ENCODE measurements at places on chromosomes 2 and 18. TPM values are rescaled to one million over a fixed set of nuclear protein-coding genes. Genes with fewer than 3 reads are reported as not detected.

DNA sequence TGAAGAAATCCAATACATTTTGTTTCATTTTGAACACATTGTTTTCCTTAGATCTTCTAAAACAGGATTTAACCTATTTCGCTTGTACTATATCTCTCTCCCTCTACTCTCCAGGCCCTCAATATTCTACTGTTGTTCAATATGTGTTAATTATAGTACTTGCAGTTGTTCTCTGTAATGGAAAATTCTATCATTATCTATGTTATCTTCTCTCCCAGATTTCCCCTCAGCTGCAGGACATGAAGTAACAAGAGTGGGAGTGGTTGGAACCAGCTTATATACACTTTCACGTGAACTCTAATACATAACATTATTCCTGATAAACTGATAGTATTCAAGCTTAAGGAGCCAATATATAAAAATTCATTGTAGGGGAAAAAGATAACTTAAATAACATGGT is 7.0 kb upstream of the STRN start:
- DNase-seq = no peak

- no peak for DNase-seq
Observed at GRCh38 chr18:75757951-75758350, 330.4 kb upstream of the SMIM21 start.

DNA sequence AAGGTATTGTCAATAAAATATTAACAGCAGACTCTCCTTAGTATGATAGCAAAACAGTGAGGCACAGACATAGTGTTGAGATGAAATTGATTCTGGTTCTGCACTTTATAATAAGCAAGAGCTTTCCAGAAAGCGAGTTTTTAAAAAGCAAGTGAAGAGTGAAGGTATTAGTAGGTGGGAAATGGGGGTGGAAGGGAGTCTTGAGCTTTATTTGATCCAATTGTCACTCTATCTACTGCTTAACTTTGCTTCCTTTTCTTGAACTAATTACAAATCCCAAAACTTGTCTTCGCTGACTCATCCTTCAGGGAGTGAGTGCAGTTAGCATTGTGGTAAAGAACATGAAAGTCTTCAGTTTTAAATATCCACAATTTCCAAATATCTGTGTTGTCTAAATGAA is 120.6 kb upstream of the BOD1L2 start:
- DNase-seq = no peak

- DNase-seq = no peak
Observed at GRCh38 chr2:208042041-208042440, 16.7 kb upstream of the PLEKHM3 start.

- DNase-seq = no peak
Observed at GRCh38 chr2:154974041-154974440, 275.5 kb downstream of the KCNJ3 start.

DNA sequence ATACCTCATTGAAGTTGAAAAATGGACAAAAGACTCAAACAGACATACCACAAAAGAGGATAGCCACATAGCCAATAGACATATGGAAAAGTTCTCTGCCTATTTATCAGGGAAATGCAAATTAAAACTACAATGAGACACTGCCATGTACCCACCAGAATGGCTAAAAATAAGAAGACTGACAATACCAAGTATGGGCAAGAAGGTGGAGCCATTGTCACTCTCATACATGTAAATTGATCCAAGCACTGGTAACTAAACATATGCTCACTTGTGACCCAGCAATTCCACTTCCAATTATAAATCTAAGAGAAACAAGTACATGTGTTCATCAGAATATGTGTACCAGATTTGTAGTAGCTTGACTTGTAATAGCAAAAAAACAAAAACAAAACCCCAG is 4.6 kb downstream of the LOXHD1 start:
- no peak for DNase-seq

GRCh38 chr2:26754972-26755670 is 9.0 kb upstream of the SLC35F6 start:
- DNase-seq = no peak

GRCh38 chr2:101199251-101199791 is 48.1 kb upstream of the TBC1D8 start:
- DNase-seq = no peak

- peak; percentile 77 for DNase-seq
Observed at GRCh38 chr2:20633794-20634506, 16.9 kb downstream of the HS1BP3 start.

DNA sequence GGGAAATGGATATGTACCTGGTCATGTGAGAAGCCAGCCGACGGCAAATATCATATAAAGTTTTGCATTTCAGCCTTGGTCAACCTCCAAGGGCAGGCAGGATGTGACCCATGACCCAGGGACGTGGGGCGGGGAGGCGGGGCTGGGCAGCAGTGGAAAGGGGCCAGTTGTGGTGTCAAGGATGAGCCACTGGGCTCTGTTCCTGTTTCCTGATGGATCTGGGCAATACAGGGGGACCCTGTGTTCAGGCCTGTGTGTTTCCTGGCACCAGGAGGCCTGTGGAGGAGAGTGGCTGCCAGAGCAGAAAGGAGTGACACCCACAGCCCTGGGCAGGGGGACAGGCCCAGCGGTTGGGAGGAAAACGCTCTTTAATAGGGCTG is 106.9 kb downstream of the GATA6 start:
- DNase-seq = no peak

- DNase-seq = no peak
Observed at GRCh38 chr2:43030551-43031307, 195.7 kb downstream of the ZFP36L2 start.

GRCh38 chr2:47007826-47008225 is 92.2 kb upstream of the MCFD2 start:
- no peak for DNase-seq

DNA sequence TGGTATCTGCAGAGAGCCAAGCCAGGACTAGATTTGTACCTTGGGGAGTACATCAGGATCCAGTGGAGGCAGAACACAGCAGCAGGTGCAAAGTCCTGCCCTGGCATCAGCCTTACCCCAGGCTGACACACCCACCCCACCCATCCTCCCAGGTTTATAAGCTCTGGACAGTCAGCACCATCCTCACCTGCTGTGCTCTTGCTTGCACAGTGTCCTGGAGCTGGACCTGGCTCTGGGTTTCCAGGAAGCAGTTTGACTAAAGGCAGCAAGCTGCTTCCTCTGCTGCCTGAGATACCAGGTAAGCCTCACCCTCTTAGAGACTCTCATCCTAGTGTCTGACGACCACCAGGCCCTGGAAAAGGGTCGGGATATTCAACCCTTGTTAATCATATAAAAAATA is at the start of gene SULT1C3:
Gene SULT1C3 (plus strand): TSS at position 183 of the 400 bp plus-strand sequence. CDS start 7,227 bp downstream, outside the sequence.
- DNase-seq = no peak

GRCh38 chr2:206798000-206798399 is 32.6 kb downstream of the FASTKD2 start:
- DNase-seq = peak; percentile 25

- no peak for DNase-seq
Observed at GRCh38 chr2:43313642-43314017, 87.2 kb upstream of the ZFP36L2 start.

DNA sequence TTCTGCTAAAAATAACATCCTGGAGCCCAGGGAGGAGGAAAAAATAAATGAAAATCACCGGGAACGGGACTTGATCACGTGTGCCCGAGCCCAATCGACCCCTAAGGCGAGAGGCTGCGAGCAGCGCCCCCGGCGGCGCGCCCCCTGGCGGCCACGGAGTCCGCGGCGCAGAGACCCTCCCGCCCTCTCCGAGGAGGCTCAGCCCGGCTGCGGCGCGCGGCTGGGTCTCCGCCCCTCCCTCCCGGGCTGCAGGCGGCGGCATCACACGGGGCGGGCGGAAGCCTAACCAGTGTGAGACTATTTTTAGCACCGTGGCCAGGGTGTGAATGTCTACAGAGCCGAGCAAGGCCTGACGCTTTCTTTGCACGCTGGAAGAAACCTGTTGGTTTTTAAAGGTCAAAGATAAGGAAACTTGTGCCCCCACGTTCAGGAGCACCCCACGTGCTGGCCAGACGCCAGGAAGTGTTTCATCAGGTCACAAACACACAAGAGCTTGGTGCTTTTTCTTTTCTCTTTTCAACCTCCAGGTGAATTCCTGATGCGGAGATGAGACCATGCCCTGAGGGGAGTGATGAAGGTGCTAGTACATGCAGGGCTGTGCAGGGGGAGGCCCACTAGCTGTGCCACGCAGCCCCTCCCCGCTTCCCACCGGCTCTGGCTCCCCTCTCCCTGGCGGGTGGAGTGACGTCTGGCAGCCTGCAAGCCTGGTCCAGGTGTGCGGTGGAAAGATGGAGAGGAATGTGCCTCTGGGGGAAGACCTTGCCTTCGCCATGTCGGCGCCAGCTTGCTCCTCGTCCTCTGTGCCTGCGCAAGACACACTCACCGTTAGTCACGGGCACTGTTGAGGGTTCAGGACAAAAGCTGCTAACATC is 35.3 kb upstream of the DNMT3A start:
- peak; percentile 89 for DNase-seq

DNA sequence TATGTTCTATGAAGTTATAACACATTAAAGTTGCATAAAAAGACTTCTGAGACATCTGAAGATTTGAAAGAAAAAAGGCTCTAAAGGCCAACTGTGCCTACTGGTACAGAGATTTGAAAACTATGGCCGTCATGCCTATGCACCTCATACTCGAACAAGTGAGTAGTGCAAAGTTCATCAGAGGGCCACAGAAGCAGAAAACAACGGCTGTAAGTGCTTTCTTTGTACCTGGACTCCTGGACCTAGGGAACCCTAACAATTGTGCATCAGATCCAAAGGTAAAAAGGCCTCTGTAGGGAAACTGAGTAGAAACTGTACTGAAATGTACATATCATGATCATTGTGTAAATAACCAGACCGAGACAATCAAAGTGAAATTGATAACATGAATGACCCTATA is 230.4 kb upstream of the CHST9 start:
- DNase-seq = no peak

DNA sequence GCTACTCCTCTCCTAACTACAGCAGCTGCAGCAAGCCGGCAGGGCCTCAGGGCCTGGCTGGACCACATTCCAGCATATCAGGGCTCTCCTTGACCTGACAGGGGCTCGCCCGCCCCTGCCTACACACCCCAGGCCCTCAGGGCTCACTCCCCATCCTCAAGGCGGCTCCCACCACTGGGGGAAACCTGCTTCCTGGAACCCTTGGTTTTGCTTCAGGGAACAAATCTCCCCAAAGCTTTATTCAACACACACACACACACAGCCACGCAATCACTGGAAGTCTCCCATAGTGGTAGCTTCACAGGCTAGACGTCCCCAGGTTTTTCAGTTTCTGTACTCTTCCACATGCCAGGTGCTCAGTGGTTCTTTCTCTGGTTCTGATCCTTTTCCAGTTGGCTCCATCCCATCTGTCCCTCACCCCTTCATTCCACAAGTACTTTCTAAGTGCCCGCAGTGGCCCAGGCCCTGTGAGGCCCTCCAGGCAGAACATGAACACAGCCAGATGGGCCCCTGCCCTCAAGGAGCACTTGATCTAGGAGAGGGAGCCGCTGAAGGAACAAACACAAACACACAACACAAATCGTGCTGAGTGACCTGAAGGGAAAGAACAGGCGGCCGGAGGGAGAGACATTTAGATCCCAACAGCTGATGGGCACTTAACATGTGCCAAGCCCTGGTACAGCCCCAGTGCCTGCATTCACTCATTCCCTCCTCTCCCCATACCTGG is 51.1 kb downstream of the TNS1 start:
- DNase-seq = no peak

DNA sequence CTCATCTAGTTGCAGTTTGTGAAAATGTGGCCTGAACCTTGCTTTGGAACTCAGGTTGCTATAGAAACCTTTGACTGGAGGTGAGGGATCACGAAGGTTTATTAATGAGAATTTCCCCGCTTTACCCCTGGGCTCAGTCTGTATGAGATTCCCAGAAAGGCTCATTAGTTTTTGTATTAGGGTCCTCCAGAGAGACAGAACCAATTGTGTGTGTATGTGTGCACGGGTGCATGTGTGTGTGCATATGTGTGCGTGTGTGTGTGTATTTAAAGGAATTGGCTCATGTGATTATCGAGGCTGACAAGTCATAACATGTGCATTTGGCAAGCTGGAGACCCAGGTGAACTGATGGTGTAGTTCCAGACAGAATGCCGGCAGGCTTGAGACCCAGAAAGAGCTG is 113.8 kb upstream of the DLX2 start:
- no peak for DNase-seq

GRCh38 chr2:96501886-96502810 is 3.0 kb downstream of the NEURL3 start:
- DNase-seq = no peak

DNA sequence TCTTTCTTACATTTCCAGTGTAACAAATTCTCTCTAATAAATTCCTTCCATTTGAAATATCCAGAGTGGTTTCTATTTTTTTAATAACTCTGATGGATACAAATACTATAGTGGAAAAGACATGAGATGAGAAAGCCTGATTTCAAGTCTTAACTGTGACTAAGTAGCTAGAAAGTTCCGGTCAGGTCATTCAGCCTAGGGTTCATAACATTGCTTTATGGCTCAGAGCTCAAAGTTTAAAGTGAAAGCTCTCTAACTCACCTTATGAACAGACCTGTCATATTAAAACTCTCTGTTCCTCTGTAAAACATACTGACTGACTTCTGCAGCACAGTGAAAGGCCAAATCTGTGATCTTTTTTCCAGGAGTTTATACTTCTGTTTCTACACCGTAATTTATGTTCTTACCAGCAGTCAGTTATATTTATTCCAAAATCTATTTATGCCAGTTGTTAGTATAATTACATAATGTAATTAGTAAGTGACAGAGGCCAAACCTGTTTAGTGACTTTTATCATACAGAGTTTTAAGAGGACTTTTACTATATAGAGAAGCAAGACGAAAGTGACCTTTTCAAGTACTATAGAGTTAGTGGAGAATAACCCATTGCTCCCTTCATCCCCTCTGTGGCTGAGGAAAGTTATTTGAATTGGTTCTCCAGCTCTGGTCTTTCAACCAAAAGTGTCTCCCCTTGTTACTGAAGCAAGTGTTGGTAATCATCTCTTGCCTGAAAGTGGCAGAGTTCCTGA is 118.8 kb upstream of the PDE1A start:
- no peak for DNase-seq

DNA sequence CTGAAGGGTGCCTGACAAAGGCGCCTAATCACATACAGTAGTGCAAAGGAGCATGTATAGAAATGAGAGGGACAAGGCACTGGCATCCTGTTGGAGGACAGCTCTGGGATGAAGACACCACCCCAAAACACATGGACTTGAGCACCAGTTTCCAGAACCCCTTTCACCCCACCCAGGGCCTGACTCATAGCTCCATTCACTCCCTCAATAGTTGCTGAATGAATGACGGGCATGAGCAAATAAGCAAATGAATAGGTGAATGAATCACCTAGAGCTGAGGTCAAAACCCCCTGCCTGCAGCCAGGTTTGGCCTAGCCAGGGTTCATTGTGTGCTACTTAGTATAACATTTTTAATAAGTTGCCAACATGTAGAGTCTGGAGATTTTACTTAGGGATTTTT is 66.3 kb downstream of the NRP2 start:
- DNase-seq = no peak

UCN gene
- 1.3 TPM for polyA plus RNA-seq

RNF125 gene
- 3.0 TPM for polyA plus RNA-seq

MAP3K19 gene
- polyA plus RNA-seq = not detected

RAD51AP2 gene
- 0.08 TPM for polyA plus RNA-seq

ANKRD30B gene
- polyA plus RNA-seq = not detected

UXS1 gene
- 11.0 TPM for polyA plus RNA-seq

APCDD1 gene
- polyA plus RNA-seq = 10.4 TPM

SOWAHC gene
- polyA plus RNA-seq = 0.91 TPM

DPP4 gene
- 3.4 TPM for polyA plus RNA-seq

TUBB8B gene
- polyA plus RNA-seq = not detected

CRYBA2 gene
- polyA plus RNA-seq = not detected

TFCP2L1 gene
- polyA plus RNA-seq = 0.15 TPM
